Hematopoietic multipotent progenitor cell treated with erythropoietin and hydrocortisone succinate and interleukin-3 and kit ligand, for 4 days (in vitro differentiated cells): ENCODE measurements at places on chromosomes 6 and 20.

DNA sequence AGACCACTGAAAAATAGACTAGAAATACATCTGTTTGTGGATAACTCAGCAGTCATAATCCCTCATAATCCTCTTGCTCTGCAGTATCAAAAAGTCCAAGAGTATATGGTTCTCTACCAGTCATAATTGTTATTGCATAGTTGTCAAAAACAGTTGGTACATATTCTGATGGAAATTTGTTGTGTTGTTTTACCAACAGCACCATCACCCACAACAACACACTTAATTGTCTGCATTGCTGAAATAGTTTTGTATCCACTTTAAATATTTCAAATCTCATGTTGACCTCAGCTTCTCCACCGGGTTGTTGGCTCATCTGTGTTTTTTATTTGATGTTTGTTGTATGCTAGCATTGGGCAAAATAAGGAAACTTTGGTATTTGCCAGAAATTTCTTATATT is 39.4 kb downstream of the ITCH start:
- DNase-seq: no peak

GRCh38 chr6:12436683-12437082 is 146.5 kb downstream of the EDN1 start:
- DNase-seq: no peak

DNA sequence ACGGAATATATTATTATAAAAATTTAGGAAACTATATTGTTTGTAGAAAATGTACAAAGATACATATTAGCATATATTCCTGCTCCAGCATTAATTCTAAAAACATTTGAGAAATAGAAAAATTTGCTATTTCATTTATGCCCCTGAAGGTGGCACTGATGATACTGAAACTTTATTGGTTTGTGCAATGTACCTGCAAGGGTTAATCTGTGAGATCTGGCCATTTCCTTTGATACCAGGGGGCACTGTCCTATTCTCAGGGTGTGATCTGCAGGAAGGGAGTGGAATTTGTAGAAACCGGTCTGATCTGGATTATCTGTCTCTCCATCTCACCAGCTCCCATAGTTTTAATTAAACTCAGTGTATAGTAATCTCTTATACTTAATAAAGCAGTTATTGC is 625.1 kb upstream of the IMPG1 start:
- peak; percentile 28 for DNase-seq

GRCh38 chr20:19992996-19993908 is 23.9 kb upstream of the NAA20 start:
- DNase-seq: no peak
